ENCODE measurements at places on chromosomes 12 and 14.

- DNase-seq = peak; percentile 88
Observed at GRCh38 chr14:104826189-104826860, 25.4 kb downstream of the ZBTB42 start.

DNA sequence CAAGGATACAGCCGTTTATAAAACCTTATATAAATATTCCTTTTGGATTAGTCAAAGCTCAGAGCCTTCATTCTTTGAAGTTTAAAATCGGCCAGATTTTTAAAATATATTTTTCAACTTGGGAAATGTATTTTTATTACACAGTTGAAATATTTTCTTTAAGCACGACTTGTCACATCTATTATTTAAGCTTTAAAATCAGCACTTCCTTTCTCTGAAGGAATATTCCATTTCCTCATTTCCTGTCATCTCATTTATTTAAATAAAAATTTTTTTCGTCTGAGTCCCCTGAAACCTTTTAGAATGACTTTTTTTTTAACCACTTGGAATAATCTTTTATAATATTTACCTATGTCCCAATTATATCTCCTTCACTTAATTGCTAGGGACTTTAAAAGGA, 107.5 kb upstream of the PDE3A start:
- DNase-seq = no peak

DNA sequence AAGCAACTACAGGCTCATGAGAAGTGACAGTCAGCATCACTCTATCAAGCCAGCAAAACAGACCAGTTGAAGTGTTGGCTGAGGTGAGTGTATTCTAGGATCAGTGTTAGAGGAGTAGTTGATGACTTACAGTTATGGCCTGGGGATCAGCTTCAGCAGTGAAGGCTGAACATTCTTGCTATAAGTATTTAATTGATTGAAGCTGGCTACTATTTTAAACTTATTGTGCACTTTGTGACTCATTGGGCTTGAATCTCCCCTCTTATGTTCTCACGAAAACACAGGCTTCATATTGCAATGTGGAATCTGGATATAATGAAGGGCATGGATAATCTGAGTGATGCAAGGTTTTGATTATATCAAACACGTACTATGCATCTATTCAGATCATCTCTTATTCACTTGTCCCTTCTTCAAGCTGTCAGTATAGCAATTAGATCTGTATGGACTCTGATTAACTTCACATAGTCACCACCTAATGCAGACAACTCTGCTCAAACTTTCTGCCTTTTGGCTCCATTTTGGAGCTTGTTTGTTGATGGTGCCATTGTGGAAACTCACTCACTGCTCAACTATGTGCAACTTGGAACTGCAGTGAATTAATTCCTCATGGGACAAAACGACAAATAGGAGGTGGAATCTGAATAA, 309.2 kb downstream of the SLC16A7 start:
- no peak for DNase-seq

DNA sequence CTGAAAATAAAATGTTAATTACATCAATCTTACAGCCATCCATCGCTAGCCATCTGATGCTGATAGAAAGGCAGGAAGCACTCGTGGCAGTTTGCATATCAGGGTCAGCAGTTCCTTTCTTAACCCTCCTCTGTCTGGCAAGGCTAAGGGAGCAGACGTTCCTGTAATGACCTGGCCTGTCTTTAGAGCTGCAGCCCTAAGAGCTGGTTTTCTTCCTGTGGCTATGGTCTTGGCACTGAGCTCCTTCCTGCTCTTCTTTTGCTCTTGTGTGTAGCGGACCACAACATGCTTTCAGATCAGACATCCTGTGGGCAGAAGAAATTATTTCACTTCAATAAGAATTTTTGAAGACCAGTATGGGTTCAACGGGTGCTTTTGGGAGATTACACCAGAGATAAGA, 170.4 kb downstream of the DAD1 start:
- no peak for DNase-seq

DNA sequence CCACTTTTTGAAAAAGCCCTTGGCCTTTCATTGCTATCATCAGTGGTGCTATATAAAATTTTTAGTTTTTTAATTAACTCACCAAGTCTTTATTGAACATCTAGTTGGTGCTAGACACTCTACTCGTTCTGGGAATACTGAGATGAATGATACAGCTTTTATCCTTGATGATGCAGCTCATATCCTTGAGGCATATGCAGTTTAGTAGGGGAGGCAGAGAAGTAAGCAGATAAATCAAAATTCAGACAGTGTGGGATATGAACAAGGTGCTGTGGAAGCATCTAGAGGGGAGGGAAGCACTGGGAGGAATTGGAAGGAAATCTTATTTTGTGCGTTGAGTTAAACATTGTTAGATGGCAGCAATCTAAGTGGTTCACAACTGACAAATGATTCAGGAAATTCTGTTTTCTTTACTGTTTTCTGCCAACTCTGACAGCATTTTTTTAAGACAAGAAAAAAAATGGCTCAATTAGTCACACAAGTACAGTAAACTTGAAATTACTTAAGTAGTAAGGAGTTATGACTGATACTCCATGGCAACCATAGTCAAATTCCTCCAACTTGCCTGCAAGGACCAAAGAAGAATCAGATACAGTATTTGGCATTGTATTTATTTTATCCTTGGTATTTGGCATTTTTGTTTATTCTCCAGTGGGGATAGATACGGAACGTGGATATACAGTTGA, 119.2 kb downstream of the TMTC2 start:
- DNase-seq = no peak

DNA sequence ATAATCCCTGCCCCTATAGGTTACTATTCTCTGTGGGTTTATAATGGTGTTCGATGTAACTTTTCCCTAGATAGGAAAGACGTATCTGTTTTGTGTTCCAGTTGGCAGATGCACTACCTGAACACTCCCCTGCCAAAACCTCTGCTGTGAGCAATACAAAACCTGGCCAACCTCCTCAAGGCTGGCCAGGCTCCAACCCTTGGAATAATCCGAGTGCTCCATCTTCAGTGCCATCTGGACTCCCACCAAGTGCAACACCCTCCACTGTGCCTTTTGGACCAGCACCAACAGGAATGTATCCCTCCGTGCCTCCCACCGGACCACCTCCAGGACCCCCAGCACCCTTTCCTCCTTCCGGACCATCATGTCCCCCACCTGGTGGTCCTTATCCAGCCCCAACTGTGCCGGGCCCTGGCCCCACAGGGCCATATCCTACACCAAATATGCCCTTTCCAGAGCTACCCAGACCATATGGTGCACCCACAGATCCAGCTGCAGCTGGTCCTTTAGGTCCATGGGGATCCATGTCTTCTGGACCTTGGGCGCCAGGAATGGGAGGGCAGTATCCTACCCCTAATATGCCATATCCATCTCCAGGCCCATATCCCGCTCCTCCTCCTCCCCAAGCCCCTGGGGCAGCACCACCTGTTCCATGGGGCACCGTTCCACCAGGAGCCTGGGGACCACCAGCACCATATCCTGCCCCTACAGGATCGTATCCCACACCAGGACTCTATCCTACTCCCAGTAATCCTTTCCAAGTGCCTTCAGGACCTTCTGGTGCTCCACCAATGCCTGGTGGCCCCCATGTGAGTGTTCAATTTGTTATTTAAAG, 11.3 kb downstream of the MAPK1IP1L start:
- DNase-seq = no peak

- DNase-seq = no peak
Observed at GRCh38 chr14:98816195-98816594, 455.8 kb downstream of the BCL11B start.
